ENCODE measurements at places on chromosomes 11 and 22.

GRCh38 chr22:48182031-48182430 lies 1419.6 kb downstream of the TBC1D22A start:
- DNase-seq = no peak

- no peak for DNase-seq
Measured at GRCh38 chr11:76263657-76264056, 57.4 kb upstream of the WNT11 start.

DNA sequence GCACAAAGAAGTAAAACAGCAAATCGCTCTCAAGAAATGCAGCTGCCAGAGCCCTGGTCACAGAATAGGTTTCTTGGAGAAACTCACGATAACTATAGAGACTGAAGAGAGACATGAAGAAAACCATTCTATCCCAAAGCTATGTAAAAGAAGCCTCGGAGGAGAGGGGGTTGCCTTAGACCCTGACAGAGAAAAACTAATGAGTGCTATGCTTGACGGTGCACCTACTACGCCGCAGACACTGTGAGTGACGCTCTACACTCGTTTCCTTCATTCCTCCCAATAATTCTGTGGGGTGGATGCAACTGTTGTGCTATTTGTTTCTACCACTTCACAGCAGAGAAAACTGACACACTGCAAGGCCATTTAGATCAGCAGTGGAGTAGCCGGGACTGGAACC lies 121.8 kb downstream of the ETS1 start:
- no peak for DNase-seq

DNA sequence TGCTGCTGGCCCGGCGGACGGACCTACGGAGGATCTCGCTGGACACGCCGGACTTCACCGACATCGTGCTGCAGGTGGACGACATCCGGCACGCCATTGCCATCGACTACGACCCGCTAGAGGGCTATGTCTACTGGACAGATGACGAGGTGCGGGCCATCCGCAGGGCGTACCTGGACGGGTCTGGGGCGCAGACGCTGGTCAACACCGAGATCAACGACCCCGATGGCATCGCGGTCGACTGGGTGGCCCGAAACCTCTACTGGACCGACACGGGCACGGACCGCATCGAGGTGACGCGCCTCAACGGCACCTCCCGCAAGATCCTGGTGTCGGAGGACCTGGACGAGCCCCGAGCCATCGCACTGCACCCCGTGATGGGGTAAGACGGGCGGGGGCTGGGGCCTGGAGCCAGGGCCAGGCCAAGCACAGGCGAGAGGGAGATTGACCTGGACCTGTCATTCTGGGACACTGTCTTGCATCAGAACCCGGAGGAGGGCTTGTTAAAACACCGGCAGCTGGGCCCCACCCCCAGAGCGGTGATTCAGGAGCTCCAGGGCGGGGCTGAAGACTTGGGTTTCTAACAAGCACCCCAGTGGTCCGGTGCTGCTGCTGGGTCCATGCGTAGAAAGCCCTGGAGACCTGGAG lies 74.1 kb downstream of the LRP5 start:
- DNase-seq = no peak

- DNase-seq = no peak
Measured at GRCh38 chr22:20071524-20071972, 8.5 kb upstream of the DGCR8 start.

DNA sequence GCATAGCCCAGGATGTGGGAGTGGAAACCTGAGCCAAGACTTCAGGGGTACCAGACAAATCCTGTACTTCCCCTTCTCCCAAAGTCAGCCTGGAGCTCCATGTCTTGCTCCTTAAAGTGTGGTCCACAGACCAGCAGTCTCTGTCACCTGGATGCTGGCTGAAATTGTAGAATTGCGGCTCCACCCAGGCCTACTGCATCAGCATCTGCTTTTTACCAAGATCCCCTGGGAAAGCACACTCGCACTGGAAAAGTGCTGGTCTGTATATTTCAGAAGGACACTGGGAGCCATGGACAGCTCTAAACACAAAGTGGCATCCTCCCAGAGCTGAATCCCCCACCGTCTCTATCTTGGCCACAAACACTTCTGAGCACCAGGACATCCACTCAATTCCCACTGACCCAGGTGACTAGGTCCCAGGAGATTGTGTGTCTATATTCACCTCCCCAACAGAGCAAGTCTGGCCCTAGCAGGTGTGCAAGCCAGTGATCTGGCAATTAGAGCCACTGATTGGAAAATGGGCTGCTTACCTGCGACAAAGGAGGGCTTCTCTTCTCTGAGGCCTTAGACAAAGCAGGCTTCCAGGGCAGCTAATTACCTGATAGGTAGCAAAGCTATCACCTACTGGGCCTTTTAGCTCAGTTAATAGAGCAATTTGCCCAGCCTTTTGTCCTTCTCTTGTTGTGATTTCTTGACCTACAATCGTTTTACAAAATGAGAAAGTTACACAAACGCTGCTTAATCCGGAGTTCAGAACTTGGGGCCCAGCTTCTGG lies 443.3 kb downstream of the MN1 start:
- peak; percentile 91 for DNase-seq

DNA sequence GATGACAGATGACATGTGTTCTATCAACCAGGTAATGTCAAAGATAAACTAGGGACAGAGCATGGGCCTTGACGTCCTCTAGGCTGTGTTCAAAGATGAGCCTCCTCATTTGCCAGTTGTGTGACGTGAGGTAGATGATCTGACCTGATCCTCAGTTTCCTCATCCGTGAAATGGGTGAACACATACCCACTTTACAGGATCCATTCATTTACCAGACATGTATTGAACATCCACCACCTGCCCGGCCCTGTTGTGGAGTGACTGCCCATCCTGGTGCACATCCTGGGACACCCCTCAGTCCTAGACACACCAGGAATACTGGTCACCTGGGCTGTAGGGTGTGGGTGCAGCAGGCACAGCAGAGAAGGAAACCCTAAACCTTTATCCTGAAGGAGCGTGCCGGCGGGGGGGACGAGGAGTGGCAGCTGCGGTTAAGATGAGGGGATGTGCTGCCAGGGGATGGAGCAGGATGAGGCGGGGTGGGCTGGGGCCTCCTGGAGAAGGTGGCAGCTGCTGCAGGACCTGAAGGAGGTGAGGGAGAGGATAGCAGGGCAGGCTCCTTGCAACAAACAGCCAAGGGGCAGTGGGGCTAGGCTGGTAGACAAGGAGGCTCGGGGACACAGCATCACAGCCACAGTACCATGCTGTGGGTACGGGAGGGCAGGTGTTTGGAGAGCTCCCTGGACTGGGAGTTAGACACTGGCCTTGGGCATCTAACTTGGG lies 8.4 kb downstream of the CLDN5 start:
- DNase-seq = no peak

- DNase-seq = no peak
Measured at GRCh38 chr11:134489728-134490127, 77.7 kb upstream of the B3GAT1 start.

GRCh38 chr22:50025993-50026392 lies 13.4 kb upstream of the IL17REL start:
- DNase-seq = no peak

DNA sequence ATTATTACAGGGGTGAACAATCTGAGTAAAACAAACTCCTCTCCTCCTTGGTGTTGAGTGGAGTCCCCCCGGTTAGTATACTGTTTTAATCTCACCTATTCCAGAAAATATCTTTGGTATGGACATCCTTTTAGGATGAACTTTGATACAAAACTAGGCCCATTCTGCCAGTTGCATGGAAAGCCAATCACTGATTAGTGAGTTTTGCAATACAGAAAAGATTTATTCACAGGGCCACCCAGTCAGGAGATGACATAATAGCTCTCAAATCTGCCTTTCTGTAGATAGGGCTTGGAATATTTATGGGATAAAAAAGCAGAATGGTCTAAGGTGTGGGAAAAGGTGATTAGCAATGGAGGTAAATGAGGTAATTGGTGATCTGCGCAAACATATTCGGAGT lies 30.3 kb upstream of the SLC22A25 start:
- no peak for DNase-seq

- DNase-seq = no peak
Measured at GRCh38 chr11:86003654-86004053, 65.2 kb downstream of the PICALM start.

GRCh38 chr11:122563761-122564160 lies 91.8 kb upstream of the UBASH3B start:
- no peak for DNase-seq

GRCh38 chr11:80718611-80719291 lies 1277.9 kb upstream of the TENM4 start:
- no peak for DNase-seq

GRCh38 chr11:86570020-86570419 lies 102.4 kb downstream of the ME3 start:
- DNase-seq = no peak

DNA sequence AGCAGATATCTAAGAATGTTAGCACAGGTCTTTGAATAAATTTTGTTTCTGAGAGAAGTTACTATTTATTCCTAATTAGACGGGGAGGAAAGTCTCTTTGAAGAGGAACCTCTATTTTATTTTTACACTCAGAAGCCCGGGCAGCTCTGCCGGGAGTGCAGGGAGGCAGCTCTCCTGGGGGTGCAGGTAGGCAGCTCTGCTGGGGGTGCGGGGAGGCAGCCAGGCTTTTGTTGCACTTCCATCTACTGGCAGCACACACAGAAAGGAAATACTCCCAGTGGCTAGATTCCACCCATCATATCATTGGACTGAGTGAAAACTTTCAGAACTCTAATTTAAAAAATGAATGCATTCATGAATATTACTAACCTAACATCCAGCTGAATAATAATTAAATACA lies 24.6 kb downstream of the OR10A6 start:
- no peak for DNase-seq

DNA sequence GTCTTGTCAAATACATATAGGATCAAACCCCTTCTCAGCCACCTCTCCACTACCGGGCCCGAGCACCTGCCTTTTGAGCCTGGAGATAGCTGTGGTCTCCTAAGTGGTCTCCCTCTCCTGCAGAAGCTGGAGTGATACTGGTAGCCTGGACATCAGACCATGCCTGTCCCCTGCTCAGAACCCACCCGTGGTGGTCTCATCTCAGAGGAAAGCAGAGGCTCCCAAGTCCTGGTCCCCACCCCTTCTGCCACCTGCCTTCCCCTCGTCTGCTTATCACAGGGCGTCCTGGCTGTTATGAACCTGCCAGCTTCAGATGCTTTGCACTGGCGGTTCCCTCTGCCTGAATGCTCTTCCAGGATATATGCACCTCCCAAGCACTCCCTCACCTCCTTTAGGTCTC lies 50.5 kb upstream of the EIF3D start:
- DNase-seq = no peak

GRCh38 chr11:8959546-8960166 lies 4.6 kb downstream of the TMEM9B start:
- peak; percentile 48 for DNase-seq
